Lung (tissue), 17 donors: ENCODE measurements at places on chromosomes 11 and 22.
A peak's percentile ranks its signal among the peaks of the same experiment; 100 is the strongest.

DNA sequence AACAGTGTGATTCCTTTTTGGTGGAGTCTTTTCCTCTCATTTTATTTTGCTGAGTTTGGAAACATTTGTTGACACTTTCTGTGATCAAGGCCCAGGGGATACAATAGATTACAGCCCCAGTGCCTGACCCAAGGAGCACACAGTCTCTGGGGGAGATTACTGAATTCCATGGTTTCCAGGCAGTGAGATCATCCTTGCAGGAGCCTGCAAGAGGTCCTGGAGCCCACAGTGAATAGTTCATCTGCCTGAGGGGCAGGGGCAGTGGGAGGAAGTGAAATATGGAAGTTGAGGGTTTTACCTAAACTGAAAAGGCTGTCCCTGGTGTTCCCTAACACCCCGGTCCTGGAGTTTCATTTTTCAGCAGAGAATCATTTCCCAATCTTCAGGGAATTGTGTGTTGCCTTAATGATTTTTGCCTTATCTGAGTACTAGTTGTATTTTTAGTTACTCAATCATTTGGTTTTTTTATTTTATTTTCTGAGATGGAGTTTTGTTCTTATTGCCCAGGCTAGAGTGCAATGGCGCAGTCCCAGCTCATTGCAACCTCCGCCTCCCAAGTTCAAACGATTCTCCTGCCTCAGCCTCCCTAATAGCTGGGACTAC is 7.7 kb downstream of the CCS start:
- no peak for DNase-seq

GRCh38 chr11:67375320-67376055 is 2.1 kb upstream of the CLCF1 start:
- no peak for DNase-seq

- DNase-seq: no peak
These were observed 14.4 kb upstream of the SEC14L4 start for GRCh38 chr22:30519842-30520425.

DNA sequence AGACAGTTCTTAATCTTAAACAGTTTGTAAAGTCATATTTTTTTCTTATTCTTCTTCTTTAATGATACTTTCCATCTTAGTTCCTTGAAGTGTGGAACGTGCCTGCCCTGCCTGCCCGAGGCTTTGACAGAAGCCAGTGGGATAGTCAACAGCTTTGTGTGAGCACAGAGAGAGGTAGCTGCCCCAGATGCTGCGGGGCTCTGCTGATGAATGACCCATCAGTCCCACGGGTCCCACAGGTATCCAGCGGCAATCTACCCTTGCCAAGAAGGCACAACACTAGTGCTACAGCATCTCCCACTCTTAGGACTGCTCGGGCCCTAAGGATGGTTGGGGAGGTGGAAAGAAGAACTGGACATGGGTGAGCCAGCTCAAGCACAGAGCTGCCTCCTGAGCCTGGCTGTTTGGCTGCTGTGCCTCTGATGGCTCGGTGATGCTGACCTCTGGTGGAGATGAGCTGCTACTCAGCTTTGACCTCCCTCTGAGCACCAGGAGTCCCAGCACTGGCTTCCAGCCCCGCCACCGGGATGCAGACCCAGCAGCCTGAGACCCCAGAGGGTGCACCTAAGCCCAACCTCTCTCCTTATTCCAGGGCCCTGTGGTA is 11.8 kb upstream of the APLNR start:
- DNase-seq: peak; percentile 90

- no peak for DNase-seq
These were observed 75.4 kb upstream of the PPARA start for GRCh38 chr22:46074771-46075551.

GRCh38 chr11:45332276-45332934 is 46.3 kb upstream of the SYT13 start:
- peak; percentile 78 for DNase-seq

- no peak for DNase-seq
These were observed at the start of gene PNPLA5 for GRCh38 chr22:43891360-43892182. Gene PNPLA5 (minus strand): TSS chr22:43892013. CDS start chr22:43891880, 133 bp downstream.

GRCh38 chr11:6619004-6619745 is at the start of gene TPP1:
Gene TPP1 (minus strand): TSS chr11:6619422. CDS start chr11:6619400, 22 bp downstream.
- peak; percentile 97 for DNase-seq

- peak; percentile 97 for DNase-seq
These were observed 591 bp downstream of the CAPRIN1 start for GRCh38 chr11:34052036-34052607.

DNA sequence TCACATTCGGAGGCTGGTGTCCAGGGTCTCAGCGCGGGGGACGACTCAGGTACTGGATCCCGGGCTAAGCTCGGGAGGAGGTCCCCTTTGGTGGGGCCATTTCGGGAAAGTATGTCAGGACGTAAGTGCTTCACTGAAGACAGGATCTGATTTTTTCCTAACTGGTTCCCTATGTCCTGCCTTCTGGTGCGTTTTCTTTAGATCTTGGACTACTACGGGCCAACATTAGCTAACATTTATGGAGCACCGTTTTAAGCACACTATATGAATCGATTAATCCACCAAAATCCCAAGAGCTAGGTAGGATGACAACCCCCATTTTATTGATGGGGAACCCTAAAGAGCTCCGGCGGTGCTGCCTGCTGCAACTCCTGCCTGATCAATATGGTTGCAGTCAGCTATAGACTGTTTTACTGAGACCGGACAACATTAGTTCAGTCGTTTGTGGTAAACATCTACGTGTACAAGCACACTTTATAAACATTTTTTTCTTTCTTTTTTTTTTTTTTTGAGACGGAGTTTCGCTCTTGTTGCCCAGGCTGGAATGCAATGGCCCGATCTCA is 17.0 kb upstream of the WDR74 start:
- DNase-seq: peak; percentile 41

DNA sequence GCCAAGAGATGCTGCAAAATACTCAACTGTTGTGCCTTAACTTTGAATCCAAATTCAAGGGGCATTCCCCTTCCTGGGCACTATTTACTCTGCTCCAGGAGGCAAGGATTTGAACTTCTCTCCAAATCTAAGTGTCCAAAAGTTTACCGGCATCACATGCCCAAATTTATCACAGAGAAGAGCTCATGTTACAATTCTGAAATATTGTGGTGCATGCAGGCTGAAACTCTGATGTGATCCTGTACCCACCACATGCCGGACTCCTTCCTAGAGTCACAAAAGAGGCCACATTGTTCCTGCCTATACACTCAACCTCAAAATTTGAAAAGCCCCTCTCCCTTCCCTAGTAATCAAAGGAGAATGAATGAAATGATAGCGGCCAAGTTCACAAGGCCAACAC is 1.3 kb downstream of the TRAF6 start:
- no peak for DNase-seq

DNA sequence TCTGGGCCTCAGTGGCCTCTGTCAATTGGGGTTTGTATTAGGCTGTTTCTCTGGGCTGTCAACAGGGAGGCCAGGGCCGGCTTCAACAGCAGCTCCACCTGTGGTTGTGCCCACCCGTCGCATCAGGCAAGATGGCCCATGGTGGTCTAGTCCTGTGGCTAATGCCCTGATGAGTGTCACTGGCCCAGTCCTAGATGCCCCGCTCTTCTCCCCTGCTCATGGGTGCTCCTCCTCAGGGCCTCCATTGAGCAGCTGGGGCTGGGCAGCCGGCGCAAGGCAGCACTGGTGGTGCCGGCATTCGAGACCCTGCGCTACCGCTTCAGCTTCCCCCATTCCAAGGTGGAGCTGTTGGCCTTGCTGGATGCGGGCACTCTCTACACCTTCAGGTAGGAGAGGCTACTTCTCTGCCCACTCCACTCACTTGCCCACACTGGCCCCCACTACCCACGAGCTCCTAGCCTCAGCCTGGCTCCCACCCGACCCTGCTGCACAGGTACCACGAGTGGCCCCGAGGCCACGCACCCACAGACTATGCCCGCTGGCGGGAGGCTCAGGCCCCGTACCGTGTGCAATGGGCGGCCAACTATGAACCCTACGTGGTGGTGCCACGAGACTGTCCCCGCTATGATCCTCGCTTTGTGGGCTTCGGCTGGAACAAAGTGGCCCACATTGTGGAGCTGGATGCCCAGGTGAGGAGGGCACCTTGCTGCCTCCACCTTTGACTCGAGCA is 5.4 kb downstream of the LARGE2 start:
- DNase-seq: no peak
